ENCODE measurements at places on chromosomes 3 and 15.

- DNase-seq, result no peak
Measured at GRCh38 chr15:45091576-45091975, 22.4 kb downstream of the DUOX2 start.

DNA sequence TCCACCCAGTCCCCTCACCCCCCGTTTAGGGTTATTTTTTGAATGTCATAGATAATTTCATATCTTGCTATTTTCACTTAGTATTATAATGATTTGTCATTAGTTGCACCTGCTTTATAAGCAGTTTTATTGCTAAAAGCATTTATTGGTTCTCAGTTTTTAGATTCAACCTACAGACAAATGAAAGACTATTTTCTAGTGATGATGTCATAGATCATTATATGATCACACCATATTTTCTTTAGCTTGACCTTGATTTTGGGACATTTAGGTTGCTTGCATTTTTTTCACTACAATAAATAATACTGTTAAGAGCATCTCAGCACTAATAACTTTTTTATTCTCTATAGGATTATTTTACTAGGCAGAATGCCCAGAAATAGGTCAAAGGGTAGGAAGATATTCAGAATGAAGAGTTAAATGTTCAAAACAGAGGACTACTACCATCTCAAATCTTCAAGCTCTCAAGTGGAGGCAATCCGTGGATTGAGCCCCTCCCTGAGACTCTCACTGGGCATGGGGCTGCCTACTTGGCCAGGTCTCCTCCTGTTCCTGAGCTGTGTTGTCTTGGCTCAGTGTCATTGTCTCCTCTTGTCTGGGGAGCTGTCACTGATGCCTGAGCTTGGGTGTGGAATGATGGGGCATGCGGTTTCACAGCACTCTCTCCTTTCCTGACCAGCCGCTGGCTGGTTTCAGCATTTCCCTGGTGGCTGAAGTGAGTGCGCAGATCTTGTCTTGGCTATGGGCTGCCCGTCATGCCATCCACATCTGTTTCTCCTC lies 28.4 kb downstream of the CHCHD6 start:
- DNase-seq, result no peak

DNA sequence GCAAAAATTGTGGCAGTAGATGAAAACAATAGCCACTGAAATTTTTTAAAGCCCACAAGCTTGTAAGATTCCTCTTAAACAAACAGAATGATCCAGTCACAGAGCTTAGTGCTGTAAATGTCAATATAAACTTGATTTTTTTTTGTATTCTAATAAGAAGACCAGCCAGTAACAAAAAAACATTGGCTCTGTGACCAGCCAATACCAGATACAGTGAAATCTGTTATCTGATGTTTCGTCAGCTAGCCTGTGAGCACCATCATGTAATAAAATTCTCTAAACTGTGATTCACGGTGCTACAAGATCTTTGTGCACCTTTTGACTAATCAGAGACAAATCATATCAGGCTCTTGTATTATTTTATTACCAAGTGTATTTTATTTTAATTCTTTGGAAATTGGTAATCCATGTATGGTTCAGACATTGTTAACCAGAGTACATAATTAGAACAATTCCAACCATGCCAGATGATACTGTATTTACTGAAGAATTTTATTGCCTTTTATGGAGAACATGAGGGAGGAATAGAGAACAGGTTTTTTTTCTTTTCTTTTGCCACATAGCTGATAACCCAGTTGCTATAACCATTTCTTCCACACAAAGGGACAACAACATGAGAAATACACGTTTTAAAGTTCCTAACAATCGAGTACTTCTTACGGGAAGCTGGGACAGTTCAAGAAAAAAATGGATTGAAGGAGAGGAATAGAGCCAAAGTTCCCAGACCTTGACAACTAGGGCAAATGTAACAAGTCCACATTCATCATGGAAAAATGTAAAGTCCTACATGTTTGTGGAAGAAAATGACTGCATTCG lies 71.9 kb downstream of the FILIP1L start:
- DNase-seq, result no peak

- DNase-seq, result no peak
Measured at GRCh38 chr15:64456634-64457108, 3.7 kb upstream of the ZNF609 start.

- no peak for DNase-seq
Measured at GRCh38 chr3:185051801-185052200, 101.1 kb downstream of the C3orf70 start.

- DNase-seq, result no peak
Measured at GRCh38 chr3:37096288-37096687, 78.1 kb downstream of the LRRFIP2 start.

- DNase-seq, result no peak
Measured at GRCh38 chr3:174193604-174194003, 665.5 kb upstream of the NAALADL2 start.

- no peak for DNase-seq
Measured at GRCh38 chr15:63672775-63673174, 75.6 kb downstream of the FBXL22 start.

GRCh38 chr15:92576597-92577200 lies 78.9 kb downstream of the FAM174B start:
- no peak for DNase-seq

- DNase-seq, result no peak
Measured at GRCh38 chr3:147655236-147655635, 246.1 kb downstream of the ZIC1 start.

GRCh38 chr3:119647843-119648575 lies 12.4 kb downstream of the POPDC2 start:
- no peak for DNase-seq

DNA sequence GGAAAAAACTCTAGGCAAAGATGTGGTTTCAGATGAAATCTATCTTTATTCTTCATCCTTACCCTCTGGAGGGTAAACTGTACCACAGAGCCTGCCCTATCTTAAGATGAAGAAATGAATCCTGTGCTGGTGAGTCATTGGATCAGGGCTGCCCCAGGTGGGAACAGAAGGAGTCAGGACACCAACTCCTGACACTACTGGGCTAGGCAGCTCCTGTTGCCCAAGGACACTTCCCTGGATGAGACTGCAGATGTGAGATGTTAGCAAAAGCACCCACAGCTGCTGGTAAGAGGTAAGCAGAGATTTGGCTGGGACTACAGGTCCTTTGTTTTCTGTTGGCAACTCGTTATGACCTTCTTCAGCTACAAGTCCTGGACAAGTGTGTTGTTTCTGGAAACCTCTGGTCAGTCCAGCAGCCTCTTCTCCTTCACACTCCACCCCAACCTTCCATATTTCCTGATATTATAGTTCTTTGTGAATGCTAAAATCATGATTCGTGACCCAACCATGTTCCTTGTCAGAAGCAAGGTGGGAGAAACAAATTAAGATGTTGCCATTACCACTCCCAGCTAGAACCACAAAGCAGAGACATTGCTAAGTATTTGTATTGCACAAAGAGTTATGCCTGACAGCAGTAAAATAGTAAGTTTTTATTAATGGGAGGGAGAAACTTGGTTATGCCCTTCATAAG lies 104.2 kb upstream of the TGFBR2 start:
- no peak for DNase-seq

DNA sequence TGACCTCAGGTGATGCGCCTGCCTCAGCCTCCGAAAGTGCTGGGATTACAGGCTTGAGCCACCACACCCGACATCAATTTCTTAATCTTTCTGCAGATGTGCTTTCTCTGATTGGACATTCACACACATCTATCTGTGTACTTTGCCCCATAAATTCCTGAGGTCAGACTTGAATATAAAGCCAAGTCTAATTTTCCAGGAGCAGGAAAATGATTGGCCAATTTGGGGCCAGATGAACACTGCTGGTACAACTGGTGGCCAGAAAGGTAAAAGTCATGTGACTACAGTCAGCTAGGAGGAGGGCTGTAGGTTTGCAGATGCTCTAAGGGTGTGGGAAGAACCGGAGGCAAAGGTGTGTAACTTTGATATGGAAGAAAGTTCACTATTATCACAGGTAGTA lies 3.2 kb upstream of the RAD51 start:
- no peak for DNase-seq

DNA sequence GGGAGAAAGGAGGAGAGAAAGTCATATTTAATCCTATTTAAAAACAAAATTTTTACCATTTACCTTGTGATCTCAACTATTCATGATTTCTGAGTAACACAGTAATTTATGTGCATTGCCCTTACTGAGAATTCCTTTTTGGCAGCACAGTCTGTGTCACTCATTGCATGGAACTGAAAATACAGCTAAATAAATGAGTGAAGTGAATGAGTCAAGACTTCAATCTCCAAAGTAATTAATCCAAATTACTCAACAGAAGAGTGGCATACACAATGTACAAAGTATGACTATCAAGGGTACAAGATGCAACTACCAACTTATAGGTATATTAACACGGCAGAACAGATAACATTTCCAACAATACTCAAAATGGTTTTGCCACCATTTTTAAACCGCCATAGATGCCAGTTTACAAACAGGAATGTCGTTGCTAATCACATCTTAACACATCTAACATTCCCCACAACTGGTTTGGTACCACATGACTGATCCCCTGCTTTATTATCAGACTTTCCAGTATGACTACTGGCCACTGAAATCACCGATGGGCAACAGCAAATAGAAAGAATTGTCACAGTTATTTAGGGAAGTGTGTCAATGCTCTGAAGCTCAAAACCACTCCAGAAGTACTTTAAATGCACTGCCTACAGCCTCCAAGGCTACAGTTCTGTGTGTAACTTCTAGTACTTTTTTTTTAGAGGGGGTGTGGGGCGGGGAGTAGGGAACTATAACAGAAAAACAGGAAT lies 410.4 kb downstream of the SHQ1 start:
- no peak for DNase-seq

GRCh38 chr3:111047042-111047441 lies 24.6 kb upstream of the NECTIN3 start:
- no peak for DNase-seq

DNA sequence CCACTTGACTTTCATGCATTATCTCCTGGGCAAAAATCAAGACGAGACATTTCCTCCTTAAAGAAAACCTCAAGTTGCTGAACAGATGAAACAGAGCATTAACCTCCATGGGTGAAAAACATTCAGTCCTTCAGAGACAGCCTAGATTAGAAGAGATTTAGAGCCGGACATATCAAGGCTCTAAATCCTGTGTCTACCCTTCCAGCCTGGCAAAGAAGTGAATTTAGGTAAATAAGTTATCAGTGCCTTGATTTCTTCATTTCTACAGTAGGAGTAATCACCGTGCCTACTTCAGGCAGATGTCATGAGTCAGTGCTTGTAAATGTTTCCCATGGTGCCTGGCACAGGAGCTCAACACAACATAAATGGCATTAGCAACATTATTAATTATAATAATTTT lies 159.3 kb upstream of the PRICKLE2 start:
- no peak for DNase-seq

GRCh38 chr15:26126070-26126469 lies 262.9 kb upstream of the ATP10A start:
- no peak for DNase-seq

- no peak for DNase-seq
Measured at GRCh38 chr15:42734076-42734672, 2.8 kb downstream of the CDAN1 start.

DNA sequence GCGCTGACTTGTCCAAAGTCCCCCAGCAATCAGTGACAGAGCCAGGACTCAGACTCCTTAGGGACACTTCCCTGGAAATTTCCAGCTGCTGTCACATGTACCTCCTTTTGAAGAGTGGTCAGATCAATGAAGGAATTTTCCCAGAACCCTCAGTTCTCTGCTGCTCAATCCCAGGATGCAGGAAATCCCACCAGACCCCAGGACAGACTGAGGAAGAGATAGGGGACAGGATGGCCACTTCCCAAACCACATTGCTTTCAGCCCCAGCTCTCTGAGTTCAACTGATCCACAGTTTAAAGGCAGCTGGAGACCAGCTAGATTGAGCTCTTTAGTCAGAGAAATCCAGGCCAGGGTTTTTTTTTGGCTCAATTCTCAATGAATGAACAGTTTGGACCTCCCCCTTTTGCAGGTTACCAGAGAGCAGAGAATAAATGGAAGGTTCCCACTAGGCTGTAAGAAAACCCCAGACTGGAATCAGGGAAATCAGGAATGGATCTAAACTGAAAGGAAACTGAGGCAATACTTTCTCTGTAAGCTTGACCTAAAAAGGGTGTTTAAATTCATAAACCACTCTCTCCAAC lies 1.5 kb downstream of the CYP1A1 start:
- DNase-seq, result no peak

DNA sequence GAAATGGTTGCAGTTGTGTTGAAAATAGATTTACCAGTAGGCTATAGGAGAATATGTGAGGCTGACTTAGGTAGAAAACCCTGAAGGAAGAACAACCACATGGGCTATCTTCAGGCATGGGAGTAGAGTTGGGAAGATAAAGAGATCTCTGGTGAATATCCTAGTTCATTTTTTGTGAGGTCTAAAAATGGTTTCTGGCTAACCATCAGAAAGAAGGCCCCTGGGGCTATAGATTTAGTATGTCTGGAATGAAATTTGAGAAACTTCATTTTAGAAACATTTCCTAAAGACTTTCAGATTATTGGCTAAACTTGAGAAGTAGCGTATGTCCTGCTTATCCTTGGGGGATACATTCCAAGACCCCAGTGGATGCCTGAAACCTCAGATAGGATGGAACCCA lies 148.2 kb downstream of the NAALADL2 start:
- no peak for DNase-seq

DNA sequence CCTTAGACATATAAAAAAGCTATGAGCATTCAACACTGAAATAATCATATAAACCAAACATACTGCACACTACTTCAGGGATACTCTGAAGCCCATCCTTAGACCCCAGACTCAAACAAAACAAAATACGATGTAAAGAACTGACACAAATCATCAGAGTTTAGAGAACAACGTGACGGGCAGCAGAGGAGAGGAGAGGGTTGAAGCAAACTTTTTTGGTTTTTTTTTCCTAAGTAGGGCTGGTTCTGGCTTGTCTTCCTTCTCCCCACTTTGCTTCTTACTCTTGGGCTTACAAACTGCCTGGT lies 34.7 kb downstream of the GAP43 start:
- no peak for DNase-seq

DNA sequence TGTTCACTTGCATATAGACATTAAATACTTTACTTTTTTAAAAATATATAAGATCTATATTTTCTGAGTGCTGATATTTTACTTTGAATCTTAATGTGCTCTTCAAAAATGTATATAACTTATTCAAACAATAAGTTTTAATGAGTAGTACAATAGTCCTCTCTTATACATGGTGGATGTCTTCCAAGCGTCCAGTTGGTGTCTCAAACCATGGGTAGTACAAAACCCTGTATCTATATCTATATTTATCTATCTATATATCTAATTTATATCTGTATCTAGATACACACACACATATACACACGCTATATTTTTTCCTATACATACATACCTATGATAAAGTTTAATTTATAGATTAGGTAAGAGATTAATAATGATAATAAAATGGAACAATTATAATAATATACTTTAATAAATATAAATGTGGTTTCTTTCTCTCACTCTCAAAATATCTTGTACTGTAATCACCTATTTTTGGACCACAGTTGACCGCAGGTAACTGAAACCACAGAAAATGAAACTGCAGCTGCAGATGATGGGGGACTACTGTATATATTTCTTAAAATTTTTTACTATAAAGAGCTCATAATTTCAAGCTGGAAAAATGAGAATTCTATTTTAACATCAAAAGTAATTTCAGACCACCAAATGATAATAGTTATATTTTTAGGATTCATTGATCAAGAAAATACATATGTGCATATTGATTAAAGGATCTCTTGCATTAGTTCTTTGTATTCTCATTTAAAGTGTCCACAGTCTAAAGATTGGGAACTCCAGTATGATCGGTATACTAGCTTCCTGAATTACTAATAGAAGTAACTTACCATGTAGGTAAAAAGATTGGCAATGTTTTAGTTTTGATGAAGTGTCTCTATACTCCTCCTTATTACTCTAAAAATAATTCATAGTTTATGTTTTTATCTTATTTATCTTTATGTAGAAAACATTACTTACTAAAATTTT lies 215.1 kb upstream of the MLF1 start:
- no peak for DNase-seq

All from stimulated activated CD8-positive, alpha-beta memory T cell treated with anti-CD3 and anti-CD28 coated beads, Interleukin-7, amount 100 ng/mL, for 48 hours (primary cell).